Liver (tissue), 10 donors: ENCODE measurements at places on chromosomes 4 and X.

DNA sequence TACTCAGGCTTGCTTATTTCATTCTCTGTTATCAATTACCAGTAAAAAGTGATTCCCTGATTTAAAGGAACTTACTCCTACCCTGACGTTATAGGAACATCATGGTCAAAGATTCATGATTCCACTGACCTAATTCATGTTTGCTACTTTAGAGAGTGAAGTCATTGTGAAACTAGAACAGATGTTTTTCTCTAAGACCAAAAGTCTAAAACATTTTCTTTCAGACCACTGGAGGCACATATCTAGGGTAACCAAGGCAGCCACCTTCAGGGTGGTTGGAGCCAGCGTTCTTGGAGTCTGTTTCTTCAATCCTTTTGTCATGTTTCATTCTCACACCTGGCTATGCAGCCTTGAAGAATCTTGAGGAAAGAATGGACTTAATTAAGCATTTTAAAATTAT is 77.8 kb downstream of the GALNTL6 start:
- no peak for DNase-seq

- no peak for DNase-seq
Observed at GRCh38 chr4:179626687-179627086, 2184.4 kb upstream of the AGA start.

- DNase-seq, result no peak
Observed at GRCh38 chrX:69089203-69089602, 76.0 kb downstream of the PJA1 start.

DNA sequence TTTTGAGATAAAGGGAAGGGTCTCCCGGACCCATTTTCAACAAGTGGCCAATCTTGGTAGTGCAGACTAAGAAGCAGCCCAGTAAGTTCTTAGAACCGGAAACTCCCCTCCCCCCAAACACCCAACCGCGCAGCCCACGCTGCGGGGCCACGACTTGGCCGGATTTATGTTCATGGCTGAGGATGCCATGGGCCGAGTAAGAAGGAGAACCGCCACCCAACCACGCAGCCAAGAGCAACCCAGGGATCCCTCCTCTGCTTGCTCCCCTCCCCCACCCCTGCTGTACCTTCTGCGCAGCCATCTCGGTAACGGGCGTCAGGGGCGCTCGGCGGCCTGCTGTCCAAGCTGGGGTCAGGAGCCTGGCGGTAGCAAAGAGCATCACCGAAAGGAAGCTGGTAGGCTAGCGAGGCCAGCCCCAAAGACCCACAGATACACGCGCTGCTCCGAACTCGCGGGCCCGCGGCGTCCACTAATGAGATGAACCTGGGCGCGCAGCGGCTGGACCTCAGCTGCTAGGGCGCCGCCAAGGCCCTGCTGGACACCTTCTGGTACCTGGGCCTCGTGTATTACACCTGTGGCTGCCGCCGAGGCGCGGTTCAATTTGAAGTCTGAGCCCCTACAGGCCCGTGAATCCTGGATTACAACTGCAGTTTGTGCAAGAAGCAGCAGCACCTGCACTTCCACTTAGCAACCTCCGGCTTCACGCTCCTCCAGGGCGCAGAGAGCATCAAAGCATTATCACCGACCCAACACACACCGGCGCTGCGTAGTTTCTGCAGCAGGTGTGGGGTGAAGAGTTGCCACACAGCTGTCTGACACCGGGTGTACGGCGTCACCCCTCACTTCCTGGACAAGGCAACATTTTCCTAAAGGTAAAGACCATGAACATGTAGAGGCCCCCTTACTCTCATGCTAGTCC is 63.4 kb downstream of the NUDT10 start:
- DNase-seq, result no peak

GRCh38 chr4:5821665-5822358 is 71.1 kb downstream of the CRMP1 start:
- DNase-seq, result no peak

DNA sequence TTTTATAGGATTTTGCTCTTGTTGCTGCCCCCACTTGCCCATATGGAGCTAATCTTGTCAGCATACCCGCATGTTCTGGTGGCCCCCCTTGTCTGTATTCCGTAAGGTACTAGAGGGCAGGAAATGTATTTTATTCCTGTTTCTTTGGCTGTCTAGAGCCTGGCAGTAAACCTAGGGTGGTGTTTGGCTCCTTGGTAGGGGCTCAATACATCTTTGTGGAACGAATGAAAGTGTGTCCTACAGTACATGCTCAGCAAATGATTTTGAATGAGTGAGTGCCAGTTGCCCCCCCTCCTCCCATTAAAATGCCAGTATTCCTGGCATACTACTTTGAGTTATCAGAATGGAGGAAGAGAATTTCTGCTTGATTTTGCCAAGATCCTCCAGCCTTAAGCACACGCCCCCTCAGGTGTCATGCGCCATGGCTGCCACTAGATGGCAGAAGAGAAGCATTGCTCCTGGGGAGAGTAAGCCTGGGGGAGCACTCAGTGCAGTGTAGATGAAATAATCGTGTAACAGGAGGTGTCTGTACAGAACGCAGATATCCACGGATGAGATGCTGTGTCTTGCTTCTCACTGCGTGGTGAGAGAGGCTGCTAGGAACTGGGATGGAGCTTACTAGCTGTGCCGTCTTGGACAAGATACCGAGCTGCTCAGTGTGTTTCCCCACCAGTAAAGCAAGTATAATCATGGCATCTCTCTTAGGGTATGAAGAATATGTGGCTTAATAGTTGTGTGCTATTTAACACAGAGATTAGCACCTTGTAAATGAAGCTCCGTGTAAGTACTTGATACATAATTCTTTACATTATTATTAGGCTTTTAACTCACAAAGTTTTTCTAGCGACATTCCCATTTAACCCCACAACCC is 17.2 kb upstream of the RNF212 start:
- DNase-seq, result peak; percentile 68

DNA sequence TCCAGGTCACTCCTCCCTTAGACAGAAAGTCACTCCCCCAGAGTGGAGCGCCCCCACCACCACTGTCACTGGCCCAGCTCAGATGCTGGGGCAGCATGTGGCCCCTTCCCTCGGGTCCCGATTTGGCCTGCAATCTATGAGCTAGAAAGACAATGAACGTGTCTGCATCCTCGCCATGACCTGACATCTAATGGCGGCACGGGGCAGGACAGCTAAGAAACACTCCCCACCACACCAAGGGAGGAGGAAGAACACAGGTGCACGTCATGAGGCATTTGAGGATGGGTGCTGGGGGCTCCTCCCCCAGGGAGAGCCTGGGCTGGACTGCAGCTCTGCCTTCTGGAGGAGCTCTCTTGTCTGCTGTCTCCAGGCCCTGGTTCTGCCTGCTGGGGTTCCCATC is 8.7 kb downstream of the RNF212 start:
- no peak for DNase-seq

- DNase-seq, result no peak
Observed at GRCh38 chr4:151798678-151799416, 38.0 kb upstream of the GATB start.

- DNase-seq, result no peak
Observed at GRCh38 chrX:119290476-119290875, 54.4 kb downstream of the PGRMC1 start.

GRCh38 chrX:38929966-38930421 is 128.7 kb downstream of the MID1IP1 start:
- DNase-seq, result no peak

- DNase-seq, result no peak
Observed at GRCh38 chr4:167025670-167026069, 208.6 kb downstream of the SPOCK3 start.

GRCh38 chrX:110046971-110047370 is 44.1 kb downstream of the TMEM164 start:
- DNase-seq, result no peak

GRCh38 chr4:175297965-175298565 is 379.9 kb downstream of the ADAM29 start:
- no peak for DNase-seq

DNA sequence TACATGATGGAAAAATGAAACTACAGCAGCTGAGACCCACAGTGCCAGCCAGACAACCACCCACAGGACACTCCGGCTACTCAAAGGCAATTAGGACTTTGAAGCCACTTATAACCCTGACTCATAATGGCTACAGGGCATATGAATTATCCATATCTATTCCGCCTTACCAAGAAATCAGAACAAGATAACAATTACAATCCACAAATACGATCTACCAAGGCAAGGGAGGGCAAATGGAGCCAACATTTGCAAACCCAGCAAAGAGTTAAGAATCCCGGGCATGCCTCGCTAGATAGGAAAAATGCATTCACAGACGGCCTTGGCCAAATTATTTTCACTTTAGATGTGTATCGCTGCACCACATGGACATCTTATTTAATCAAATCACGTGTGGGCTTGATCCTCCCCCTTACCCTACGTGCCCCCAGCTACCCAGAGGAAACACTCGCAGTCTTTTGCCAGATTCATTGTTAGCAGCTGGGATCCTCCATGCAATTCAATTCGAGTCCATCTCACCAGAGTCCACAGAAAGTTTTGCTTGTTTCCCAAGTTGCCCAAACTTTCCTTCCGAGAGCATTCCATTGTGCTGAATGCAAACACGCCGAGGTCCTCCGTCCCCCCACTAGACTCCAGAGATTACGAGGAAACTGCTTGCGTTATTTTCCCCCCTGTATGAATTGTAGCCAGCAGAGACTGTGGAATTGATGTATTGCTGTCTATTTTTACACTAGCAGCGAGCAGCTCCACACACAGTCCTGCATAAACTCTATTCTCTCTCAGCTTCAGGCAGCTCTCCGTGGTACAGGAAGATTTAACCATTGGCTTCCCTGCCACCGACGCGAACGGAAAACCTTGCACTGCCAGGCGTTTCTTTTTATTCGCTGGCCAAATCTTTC is 1.2 kb downstream of the PPARGC1A start:
- DNase-seq, result no peak

DNA sequence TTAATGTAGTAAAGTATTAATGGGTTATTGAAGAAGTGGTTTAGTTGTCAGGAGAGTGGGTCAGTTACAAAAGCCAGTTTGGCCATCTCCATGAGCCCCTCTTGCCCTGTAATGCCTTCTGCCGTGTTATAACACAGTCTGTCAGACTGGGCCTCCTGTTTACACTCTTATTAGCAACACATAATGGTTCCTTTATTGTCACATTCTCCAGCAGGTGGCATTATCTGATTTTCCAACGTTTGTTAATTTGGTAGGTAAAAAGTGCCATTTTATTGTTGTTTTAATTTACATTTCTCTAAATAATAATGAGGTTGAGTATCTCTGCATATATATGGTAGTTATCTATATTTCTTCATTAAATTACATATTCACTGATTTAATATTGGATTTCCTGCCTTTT is 560.8 kb downstream of the FGF13 start:
- DNase-seq, result no peak
